ENCODE measurements at places on chromosomes 1 and 21. TPM values are rescaled to one million over a fixed set of nuclear protein-coding genes. Genes with fewer than 3 reads are reported as not detected.

GRCh38 chr1:154626456-154627256 is 18.7 kb upstream of the ADAR start:
- no peak for DNase-seq

- DNase-seq = no peak
These were observed 31.7 kb downstream of the ERICH3 start for GRCh38 chr1:74641876-74642275.

DNA sequence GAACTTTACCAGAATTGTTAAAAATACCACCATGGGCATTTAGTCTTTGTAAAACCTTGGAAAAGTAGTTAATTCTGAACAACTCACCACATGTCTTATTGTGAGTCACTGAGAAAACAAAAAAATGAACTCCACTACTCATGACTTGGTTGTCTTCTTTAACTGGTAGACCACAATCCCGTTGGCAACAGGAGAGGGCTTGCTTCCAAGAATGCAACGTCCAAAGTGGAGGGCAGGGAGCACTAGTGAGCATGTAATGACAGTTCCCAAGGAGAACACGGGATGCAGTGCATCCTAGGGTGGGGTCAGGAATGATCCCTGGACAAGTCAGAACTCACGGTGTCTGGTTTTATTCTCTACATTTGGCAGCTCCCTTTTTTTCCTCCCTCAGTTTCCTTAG is 15.2 kb upstream of the HMCN1 start:
- DNase-seq = no peak

The PARP1 gene
- 99.4 TPM for total RNA-seq
